ENCODE measurements at places on chromosomes 3 and 15.

- no peak for DNase-seq
Measured at GRCh38 chr15:22851513-22851912, 13.0 kb downstream of the NIPA2 start.

- peak; percentile 9 for DNase-seq
Measured at GRCh38 chr3:68088216-68088615, 433.8 kb upstream of the SUCLG2 start.

GRCh38 chr3:194364652-194365434, 4.7 kb downstream of the LRRC15 start:
- DNase-seq: no peak

DNA sequence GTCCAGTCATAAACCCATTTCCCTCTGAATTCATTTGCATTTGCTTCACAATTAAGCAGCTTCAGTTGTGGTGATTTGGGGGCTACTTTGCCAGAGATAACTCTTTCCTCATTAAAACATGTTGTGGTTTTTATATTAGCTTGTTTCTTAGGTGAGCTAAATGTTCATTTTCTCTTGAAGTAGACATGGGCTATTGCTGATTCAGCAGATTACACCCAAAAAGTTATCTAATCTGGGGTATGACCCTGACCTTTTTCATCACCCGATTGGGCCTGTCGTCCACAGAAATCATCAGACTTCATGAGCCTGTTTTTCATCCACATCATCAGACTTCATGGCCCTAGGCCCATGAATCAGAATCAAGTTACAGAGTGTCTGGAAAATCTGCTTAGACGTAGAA, 97.5 kb upstream of the KLHL25 start:
- DNase-seq: no peak

DNA sequence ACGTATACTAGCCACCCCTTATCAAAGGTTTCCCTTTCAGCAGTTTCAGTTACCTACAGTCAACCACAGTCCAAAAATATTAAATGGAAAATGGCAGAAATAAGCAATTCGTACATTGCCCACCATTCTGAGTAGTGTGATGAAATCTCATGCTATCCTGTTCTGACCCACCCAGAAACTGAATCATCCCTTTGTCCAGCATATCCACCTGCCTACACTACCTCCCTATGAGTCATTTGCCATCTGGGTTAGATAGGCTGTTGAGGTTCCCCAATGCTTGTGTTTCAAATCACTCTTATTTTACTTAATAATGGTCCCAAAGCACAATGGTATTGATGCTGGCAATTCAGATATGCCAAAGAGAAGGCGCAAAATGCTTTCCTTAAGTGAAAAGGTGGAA, 15.3 kb upstream of the PHC3 start:
- no peak for DNase-seq

DNA sequence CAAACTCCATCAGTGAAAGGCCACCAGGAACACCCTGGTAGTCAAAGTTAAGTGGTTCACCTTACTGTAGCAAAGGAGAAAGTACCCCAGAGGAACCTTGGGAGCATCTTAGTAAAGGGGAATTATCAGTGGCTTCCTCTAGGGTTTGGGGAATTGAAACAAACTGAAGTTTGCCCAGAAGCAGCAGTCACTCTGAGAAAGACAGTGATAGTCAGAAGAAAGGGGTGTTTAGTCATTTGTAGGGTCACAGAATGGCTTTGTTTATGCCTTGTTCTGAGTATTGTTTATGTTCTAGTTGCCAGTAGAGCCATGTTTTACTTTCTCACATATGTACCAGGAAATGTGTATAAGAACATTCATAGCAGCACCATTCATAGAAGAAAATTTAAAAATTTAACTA, 93.8 kb downstream of the FHIT start:
- DNase-seq: no peak

DNA sequence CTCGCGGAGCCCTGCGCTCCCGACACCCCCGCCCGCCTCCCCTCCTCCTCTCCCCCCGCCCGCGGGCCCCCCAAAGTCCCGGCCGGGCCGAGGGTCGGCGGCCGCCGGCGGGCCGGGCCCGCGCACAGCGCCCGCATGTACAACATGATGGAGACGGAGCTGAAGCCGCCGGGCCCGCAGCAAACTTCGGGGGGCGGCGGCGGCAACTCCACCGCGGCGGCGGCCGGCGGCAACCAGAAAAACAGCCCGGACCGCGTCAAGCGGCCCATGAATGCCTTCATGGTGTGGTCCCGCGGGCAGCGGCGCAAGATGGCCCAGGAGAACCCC, 464 bp downstream of the SOX2 start:
- DNase-seq: no peak

DNA sequence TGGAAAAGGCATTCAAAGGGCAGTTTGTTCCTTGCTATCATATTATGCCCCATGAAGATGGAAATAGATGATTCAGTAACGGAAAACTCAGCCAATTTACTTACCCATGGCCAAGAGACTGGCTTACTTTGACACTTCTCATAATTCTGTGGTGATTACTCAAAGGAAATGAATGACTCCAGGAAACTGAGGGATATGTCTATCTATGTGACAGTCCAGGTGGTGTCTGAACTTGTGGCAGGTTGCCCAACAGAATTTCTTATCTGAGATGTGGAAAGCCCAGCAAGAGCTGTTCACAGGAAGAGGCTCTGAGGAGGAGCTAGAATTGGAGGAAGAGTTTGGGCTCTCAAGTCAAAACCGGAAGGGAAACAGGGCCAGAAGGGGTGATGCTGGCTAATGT, 91.2 kb downstream of the KCNAB1 start:
- DNase-seq: no peak

DNA sequence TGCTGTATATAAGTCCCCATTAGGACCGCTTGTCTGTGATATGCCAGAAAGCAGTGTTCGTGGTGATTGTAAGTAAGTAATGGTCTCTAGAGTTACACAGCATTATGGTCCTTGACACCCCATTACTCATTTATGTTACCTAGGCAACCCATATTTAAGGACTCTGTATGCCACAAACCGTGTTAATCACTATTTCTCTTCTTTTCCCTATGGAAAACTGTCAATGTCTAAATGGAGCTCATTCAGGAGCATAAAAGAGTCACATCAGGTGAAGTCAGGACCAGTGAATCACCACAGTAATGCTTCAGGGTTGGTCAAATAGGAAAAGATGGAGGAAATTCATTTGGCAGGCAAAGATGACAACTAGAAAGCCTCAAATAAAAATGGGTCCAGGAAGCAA, 146.6 kb upstream of the PEX5L start:
- no peak for DNase-seq

- no peak for DNase-seq
Measured at GRCh38 chr15:66400351-66400774, 13.7 kb downstream of the MAP2K1 start.

DNA sequence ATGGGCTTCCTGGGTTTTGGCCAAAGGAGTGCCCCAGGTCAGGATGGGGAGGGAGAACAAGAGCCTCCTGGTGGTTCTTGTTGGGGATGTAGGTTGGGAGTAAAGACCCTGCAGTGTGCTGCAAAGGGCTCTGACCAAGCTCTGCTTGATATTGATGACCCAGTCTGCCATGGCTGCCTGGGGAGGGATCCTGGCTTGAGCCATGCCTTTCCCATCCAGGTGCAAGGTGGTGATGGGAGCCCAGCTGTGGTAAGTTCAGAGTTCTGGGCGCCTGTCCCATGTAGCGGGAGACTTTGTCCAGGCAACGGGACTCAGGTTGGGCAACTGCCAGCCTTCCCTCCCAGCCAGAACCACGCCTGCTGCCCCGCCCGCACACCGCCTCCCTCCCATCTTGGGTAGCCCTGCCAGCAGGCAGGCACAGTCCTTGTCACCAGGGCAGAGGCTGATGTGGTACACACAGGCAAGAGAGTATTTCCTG, 2.6 kb downstream of the GNAI2 start:
- DNase-seq: no peak

- DNase-seq: no peak
Measured at GRCh38 chr3:177110386-177110785, 86.9 kb downstream of the TBL1XR1 start.

DNA sequence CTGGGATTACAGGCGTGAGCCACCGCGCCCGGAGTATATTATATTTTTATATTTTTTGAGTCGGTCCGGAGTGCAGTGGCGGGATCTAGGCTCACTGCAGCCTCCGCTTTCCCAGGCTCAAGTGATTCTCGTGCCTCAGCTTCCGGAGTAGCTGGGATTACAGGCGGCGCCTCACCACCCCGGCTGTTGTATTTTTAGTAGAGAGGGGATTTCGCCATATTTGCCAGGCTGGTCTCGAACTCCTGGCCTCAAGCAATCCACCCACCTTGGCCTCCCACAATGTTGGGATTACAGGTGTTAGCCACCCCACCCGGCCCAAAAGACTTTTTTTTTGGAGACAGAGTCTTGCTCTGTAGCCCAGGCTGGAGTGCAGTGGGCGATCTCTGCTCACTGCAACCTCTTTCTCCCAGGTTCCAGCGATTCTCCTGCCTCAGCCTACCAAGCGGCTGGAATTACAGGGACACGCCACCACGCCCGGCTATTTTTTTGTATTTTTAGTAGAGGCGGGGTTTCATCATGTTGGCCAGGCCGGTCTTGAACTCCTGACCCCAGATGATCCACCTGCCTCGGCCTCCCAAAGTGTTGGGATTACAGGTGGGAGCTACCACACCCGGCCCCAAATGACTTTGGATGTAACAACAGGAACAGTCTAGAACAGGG, 1.0 kb downstream of the ZNF589 start:
- no peak for DNase-seq

- DNase-seq: no peak
Measured at GRCh38 chr3:3739330-3740060, 59.7 kb upstream of the LRRN1 start.

DNA sequence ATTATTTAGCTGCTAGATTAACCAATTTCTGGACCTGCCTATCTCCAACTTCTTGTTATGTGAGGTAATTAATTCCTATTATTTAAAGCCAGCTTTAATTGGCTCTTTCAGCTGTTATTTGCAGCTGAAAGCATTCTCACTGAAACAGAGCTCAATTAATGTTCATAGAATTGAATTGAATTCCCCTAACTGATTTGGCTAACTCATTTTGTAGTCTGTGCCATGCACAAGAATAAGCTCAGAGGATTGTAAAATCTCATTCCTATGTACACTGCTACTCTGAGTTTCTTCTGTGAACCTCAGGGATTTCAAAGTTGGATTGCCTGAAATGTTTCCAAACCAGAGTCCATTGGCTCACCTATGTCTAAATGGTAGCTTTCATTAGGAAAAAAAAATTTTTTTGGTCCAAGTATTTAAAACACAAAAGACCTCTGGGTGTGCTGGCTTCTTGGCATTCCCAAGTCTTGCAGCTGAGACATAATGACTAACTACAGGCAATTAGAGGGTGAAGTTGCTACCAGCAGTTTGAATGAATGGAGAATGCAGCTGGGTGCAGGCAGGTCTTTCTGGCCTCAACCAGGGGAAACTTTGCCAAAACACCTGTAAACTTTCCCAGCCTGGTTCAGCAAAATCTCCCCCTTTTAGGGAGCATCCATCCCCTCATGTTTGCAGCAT, 134.3 kb downstream of the EDEM1 start:
- DNase-seq: no peak

GRCh38 chr3:123740391-123740822, 143.7 kb downstream of the MYLK start:
- DNase-seq: no peak

GRCh38 chr15:48800811-48801455, 9.9 kb downstream of the CEP152 start:
- no peak for DNase-seq

DNA sequence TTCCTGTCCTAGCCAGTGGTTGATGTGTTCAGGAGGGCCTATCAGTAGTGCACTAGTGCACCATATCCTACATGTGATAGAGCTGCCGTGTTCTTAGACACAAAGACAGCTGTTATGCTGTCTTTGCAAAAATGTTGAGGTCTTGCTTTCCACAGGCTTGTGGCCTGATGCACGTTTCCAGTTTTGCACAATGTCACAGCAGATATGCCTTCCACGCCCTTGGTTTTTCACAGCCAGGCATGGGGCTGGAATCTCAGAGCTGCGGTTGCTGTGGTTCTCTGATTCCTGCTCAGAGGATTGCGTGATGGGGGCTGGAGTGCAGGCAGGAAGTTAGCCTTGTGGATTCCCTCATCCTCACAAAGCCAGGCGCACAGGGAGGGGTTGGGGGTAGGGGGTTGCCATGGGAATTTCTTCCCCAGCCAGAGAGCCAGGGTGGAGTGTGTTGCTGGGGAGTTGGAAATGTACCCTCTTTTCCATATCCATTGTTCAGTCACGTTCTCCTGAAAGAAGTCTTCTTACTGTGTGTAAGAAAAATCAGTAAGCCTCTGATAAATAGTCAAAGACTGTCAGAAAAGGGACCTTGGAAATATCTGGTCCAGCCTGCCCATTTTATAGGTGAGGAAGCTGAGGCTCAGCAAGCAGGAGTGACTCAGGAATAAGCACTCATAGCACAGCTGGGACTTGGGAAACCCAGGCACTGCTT, 79.4 kb downstream of the SMAD3 start:
- DNase-seq: no peak

- DNase-seq: no peak
Measured at GRCh38 chr3:194450341-194450740, 36.5 kb downstream of the ATP13A3 start.

DNA sequence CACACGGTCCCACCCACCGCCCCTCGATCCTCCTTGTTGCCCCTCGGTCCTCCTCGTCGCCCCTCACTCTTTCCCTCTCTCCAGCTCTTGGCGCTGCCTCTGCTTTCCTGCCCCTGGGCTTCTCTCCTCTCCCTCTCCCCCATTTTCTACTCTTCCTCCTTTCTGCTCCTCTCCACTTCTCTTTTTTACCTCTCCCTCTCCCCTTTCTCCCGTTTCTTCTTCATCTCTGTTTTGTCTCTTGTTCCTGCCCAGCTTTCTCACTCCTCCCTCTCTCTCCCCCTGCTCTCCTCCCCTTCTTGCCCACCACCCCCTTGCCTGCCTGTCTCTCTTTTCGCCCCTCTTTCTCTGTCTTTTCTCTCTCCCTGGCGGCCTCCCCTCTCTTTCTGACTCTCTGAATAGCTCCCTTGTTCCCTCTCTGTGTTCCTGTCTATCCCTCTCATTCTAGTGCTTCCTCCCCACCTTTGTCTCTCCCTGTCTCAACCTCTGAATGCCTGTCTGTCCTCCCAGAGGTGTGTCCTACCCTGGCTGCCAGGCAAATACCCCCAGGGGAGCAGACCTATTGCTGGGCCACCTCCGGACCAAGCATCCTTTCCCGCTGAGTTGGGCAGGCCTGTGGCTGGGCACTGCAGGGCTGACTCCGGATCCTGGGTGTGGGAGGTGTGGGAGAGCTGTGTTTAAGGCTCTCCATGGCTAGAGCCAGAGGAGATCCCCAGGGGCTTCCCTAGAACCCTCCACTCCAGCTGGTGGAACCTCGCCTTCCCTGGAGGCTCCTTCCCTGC, 41.0 kb downstream of the EPHB3 start:
- no peak for DNase-seq
